ENCODE measurements at places on chromosomes 7 and 10. TPM values are rescaled to one million over a fixed set of nuclear protein-coding genes. Genes with fewer than 3 reads are reported as not detected.
A peak's percentile ranks its signal among the peaks of the same experiment; 100 is the strongest.

The MYH16 gene
- 0.29 TPM for total RNA-seq

DNA sequence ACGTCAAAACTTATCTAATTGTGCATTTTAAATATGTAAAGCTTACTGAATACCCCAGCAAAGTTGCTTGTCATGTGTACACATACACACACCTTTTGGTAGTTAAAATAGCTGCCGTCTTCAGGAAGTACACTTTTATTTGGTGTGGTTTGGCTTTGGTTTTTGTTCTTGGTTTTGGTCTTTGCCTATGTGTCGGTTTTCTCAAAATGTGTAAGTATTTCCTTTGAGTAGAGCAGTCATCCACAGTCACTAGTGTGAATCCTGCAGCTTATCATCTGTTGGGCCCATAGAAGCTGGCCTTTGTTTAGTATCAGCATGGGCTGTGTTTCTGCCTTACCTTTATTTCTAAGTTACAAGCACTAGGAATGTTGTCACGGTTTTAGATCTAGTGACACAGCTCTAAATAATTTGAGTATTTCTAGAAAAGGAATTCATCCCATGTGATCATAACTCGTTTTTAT, 35.3 kb downstream of the NET1 start:
- H3K4me1 ChIP-seq, result peaks cover 8% of the 10 kb centered on the region
- peaks cover 3% of the 10 kb centered on the region for H3K36me3 ChIP-seq
- no peaks in the 10 kb centered on the region for H3K27me3 ChIP-seq
- no peak for DNase-seq
- H3K4me3 ChIP-seq, result peak overlapping the region; percentile 100
- no peak overlapping the region for H3K27ac ChIP-seq

The OR2A1 gene
- total RNA-seq, result 0.16 TPM

The AVL9 gene
- total RNA-seq, result 37.5 TPM

The SPDYE8 gene
- not detected for total RNA-seq

GRCh38 chr10:76977046-76977445, 660.6 kb downstream of the KCNMA1 start:
- no peaks in the 10 kb centered on the region for H3K36me3 ChIP-seq
- H3K4me1 ChIP-seq, result no peaks in the 10 kb centered on the region
- no peak for DNase-seq
- no peak overlapping the region for H3K4me3 ChIP-seq
- H3K27me3 ChIP-seq, result no peaks in the 10 kb centered on the region
- H3K27ac ChIP-seq, result no peak overlapping the region

The CBLL1 gene
- total RNA-seq, result 23.4 TPM

The ZNF117 gene
- 28.0 TPM for total RNA-seq

DNA sequence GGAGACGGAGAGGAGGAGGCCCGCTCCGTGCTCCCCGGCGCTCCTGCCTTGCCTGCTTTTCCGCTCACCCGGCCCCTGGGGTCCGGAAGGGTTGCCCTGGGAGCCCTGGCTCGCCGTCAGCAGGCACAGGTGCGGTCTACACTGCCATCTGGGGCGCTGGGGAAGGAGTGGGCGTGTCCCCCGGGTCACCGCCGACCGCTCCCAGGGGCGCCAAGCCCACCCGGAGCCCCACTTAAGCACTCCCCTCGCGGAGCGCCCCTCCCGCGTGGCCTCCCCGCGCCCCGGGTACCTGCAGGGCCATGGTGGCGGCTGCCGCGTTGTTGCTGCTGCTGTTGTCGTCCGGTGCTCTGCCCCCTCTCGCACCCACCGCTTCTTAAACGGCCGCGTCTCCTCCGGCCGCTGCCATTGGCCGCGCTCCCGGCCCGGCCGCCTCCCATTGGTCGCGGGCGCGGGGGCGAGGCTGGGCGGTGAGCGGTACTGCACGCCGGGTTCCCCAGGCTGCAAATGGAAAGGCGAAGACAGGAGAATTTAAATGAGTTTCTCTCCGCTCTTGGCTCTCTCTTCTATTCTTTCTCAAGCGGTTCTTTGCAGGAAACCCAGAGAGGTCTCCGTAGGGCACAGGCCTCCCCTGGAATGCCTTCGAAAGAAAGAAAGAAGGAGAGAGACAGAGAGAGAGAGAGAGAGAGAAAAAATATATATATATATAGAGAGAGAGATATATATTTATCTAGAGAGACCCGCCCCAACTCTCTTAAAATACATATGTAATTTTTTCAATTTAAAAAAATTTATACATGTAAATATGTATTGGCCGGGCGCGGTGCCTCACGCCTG, at the start of gene ACBD7:
Gene ACBD7, minus strand, starts transcription at position 349 of the 834 bp plus-strand sequence. Its CDS starts 48 bp downstream, at position 301.
- H3K27me3 ChIP-seq, result no peaks in the 10 kb centered on the region
- peak; percentile 92 for DNase-seq
- no peaks in the 10 kb centered on the region for H3K4me1 ChIP-seq
- no peak within 1 kb of the TSS for H3K27ac ChIP-seq
- peak within 1 kb of the TSS; percentile 2 for H3K4me3 ChIP-seq
- no peaks in the 10 kb centered on the region for H3K36me3 ChIP-seq

DNA sequence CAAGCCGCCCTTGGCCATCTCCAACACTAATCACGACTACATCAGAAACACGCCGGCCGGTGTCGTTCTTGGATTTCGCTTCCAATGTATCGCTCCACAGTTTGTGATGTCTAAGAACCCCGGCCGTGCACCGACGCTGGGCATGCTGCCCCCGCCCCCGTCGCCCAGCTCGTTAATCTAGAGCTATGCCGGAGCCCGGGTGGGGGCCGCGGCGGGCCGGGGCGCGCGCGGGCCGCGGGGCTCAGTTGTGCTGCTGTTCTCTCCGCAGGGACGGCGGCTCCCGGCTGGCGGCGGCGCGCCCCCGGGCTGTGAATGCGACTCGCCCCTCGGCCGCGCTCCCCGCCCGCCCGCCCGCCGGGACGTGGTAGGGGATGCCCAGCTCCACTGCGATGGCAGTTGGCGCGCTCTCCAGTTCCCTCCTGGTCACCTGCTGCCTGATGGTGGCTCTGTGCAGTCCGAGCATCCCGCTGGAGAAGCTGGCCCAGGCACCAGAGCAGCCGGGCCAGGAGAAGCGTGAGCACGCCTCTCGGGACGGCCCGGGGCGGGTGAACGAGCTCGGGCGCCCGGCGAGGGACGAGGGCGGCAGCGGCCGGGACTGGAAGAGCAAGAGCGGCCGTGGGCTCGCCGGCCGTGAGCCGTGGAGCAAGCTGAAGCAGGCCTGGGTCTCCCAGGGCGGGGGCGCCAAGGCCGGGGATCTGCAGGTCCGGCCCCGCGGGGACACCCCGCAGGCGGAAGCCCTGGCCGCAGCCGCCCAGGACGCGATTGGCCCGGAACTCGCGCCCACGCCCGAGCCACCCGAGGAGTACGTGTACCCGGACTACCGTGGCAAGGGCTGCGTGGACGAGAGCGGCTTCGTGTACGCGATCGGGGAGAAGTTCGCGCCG, 1.9 kb downstream of the VWC2 start:
- no peaks in the 10 kb centered on the region for H3K36me3 ChIP-seq
- DNase-seq, result no peak
- H3K27me3 ChIP-seq, result no peaks in the 10 kb centered on the region
- peak overlapping the region; percentile 61 for H3K4me3 ChIP-seq
- H3K4me1 ChIP-seq, result no peaks in the 10 kb centered on the region
- H3K27ac ChIP-seq, result no peak overlapping the region

- no peak overlapping the region for H3K4me3 ChIP-seq
- peak overlapping the region; percentile 9 for H3K27ac ChIP-seq
- H3K27me3 ChIP-seq, result no peaks in the 10 kb centered on the region
- no peaks in the 10 kb centered on the region for H3K36me3 ChIP-seq
- H3K4me1 ChIP-seq, result no peaks in the 10 kb centered on the region
Measured at GRCh38 chr7:102874966-102875365, 37.8 kb upstream of the LRRC17 start.

- H3K36me3 ChIP-seq, result no peaks in the 10 kb centered on the region
- no peaks in the 10 kb centered on the region for H3K27me3 ChIP-seq
- H3K4me1 ChIP-seq, result no peaks in the 10 kb centered on the region
- H3K4me3 ChIP-seq, result peak overlapping the region; percentile 97
- H3K27ac ChIP-seq, result peak overlapping the region; percentile 82
- DNase-seq, result peak; percentile 50
Measured at GRCh38 chr10:94402843-94403379, 570 bp downstream of the TBC1D12 start.

DNA sequence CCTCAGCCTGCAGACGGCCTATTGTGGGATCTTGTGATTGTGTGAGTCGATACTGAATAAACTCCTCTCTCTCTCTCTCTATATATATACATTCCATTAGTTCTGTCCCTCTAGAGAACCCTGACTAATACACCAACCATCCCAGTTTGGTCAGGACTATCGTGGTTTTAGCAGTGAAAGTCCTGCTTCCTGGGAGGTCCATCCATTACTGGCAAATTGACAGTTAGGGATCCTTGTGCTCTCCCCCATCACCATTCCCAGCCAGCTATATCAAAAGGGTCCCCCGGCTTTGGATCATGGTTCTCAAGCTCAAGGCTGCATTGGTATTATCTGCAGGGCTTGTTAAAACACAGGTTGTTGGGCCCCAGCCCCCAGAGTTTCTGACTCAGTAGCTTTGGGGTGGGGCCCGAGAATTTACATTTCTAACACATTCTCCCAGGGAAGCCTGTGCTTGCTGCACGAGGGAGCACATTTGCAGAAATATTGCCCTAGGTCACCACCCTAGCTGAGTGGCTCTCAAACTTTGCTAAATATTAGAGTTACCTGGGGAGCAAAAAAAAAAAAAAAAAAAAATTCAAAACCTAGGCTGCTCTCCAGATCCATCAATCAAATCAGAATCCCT, 899.1 kb upstream of the AUTS2 start:
- no peaks in the 10 kb centered on the region for H3K36me3 ChIP-seq
- no peaks in the 10 kb centered on the region for H3K4me1 ChIP-seq
- no peaks in the 10 kb centered on the region for H3K27me3 ChIP-seq
- no peak overlapping the region for H3K27ac ChIP-seq
- H3K4me3 ChIP-seq, result no peak overlapping the region
